ENCODE measurements at places on chromosomes 3 and 15.

GRCh38 chr15:92069308-92070250 lies 216.1 kb downstream of the SLCO3A1 start:
- DNase-seq = peak; percentile 58

GRCh38 chr15:57082054-57082728 lies 163.7 kb downstream of the TCF12 start:
- no peak for DNase-seq

DNA sequence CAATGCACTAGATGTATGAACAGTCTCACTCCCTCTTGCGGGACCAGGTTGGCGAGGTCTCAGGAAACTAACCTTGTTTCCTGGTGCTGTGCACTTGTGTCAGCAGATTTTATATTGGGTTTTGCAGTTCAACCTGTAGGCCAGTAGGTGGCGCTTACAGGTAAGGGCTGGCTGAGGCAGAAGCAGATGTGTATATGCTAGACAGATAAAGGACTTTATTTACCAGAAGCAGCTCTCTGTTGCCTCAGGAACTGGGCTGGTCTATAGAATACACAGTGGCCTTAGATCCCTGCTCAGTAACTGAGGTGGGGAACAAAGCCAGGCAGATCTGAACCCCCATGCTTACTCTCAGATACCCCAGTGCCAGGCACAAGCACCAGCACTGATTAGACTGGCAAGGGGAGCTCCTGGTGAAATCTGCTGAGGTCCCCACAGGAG lies 296.8 kb downstream of the DOCK3 start:
- peak; percentile 52 for DNase-seq

- DNase-seq = no peak
Measured at GRCh38 chr3:128226795-128227395, 73.6 kb downstream of the EEFSEC start.

Measured in Peyer's patch (tissue), 4 donors.